ENCODE measurements at places on chromosomes 3 and 15.

DNA sequence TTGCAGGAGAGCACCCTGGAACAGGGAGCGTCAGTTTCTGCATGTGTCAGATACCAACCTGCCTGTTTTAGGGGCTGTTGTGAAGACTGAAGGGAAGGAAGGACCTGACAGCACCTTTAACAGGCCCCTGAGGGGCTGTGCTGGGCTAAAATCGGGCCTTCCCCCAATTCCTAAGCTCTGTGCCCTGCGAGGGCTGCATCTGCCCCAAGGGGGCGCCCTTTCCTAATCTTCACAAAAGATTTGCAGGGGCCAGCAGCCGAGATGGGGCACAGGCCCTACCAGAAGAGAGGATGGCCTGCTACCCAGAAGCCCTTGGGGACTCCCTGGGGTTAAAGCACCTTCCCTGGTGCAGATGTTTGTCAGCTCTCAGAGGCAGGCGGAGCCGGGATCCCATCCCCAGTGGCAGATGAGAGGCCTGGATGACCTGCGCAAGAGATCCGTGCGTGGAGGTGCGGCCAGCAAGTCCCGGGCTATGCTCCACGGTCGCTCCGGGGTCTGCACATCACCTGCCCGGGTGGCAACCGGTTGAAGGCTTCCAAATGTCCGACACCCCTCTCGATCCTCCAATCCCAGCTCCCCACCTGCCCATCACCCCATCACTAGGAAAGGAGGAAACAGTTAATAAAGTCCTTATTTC lies 53.6 kb downstream of the RHCG start:
- no peak for DNase-seq

DNA sequence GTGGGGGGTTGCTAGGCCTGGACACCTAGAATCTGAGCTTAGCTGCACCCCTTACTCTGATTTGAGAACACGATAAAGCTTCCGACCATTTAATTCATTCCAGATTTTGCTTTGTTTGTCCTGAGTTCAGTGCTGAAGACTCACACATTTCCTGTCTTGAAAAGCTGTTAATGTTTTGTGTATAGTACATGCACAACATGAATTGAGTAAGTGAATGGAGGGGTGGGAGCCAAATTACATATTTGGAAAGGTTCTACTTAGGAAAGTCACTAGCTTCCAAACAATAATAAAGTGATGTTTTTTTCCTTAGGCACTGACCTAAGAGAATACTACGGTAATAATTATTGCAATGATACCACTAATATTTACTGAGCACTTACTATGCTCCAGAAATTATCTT lies 955.2 kb upstream of the NR2F2 start:
- DNase-seq, result no peak

- no peak for DNase-seq
Observed at GRCh38 chr3:165404357-165405027, 208.3 kb upstream of the SLITRK3 start.

- DNase-seq, result no peak
Observed at GRCh38 chr15:73258271-73259108, 110.3 kb downstream of the HCN4 start.

GRCh38 chr3:112735926-112736325 lies 95.0 kb upstream of the CCDC80 start:
- no peak for DNase-seq

DNA sequence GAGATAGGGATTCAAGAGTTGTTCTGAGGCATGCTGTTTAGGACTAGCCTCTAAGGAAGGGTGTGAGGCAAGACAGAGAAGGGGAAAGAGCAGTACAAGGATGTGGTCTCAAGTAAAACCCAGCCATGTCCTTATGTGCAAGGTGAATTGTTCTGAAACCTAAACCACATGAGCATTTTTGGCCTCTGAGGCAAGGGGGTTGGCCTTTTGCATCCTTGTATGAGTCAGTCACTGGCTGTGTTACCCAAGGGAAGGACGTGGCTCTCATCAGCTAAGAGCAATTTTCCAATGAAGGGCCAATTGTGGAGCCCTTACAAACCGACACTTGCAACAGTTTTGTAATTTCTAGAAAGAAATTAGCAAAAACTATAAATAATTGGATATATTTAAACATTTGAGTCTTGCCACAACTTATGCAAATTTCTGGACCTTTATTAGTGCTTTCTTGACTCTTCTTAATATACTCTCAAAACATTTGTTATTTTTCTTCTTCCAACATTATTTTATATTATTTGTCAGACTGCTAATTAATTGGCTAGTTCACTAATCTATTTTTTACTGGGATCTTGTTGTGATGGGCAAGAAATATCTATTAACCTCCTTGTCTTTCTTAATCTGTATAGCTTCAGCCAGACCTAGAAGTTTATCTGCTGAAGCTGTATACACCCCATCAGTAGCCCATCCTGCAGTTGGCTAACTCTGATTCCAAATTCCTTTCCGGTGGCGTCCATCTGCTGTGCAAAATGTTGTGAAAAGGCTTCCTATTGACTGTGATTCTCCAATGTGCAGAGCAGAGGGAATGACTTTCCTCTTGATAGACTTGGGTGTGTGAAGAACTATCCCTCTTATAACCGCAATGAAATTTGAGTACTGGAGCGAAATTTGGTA lies 97.7 kb upstream of the P2RY1 start:
- DNase-seq, result no peak

DNA sequence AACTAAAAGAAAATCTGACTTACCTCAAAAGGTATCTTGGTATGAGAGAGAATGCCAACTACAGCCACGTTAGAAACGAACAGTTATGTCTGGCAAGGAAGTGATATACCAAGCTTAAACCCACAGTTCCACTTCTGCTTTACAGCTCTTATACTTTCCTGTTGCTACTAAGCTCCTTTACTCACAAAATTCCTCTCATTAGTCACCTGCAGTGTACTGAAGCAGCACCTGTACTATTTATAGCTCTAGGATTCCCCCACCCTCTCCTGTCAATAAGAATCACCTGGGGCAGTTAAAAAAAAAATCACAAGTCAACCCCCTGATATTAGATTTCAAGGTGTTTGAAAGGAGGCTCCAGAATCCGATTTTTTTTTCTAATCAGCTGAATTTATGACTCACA lies 2.9 kb upstream of the TMEM266 start:
- no peak for DNase-seq

DNA sequence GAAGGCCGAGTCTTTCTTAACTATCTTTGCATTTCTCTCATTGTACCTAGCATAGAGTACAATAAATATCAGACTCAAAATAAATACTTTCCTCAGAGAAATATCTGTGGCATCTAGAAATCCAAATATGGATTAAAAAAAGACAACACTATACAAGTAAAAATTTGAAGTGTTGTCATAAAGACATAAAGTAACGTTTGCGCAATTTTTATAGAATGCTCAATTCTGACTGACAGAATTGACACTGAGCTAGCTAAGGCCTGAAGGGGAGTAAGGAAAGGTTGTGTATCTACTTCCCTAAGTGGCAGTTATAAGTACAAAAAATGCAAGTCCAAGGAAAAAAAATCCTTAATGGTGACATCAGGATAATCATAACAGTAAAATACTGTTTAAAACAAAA lies 1.1 kb downstream of the SEC11A start:
- DNase-seq, result no peak

- DNase-seq, result no peak
Observed at GRCh38 chr15:64597477-64597822, 137.1 kb downstream of the ZNF609 start.

- DNase-seq, result no peak
Observed at GRCh38 chr3:18489939-18490338, 64.8 kb upstream of the SATB1 start.

DNA sequence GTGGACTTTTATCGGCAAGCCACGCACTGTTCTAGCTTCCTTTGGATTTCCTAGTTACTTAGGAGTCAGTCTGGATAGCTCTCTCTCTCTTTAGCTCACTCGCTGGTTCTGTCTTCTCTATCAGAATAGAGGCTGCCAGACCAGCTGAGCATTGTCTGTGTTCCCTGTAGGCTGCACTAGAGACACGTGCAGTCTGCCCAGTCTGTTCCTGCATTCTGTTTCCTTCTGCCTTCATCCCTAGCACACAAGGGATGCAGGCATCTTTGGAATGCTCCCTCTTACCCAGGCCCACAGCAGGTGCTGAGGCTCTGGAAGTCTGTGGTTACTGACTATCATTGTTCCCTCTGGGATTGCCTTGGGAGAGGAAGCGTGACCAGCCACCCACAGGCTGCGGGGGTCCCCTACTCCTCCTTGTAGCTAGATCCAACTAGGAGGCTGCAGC lies 322.8 kb downstream of the ZNF621 start:
- peak; percentile 84 for DNase-seq

GRCh38 chr3:100269410-100270214 lies 8.8 kb downstream of the TBC1D23 start:
- DNase-seq, result no peak

- no peak for DNase-seq
Observed at GRCh38 chr3:191774485-191774884, 313.5 kb downstream of the PYDC2 start.

DNA sequence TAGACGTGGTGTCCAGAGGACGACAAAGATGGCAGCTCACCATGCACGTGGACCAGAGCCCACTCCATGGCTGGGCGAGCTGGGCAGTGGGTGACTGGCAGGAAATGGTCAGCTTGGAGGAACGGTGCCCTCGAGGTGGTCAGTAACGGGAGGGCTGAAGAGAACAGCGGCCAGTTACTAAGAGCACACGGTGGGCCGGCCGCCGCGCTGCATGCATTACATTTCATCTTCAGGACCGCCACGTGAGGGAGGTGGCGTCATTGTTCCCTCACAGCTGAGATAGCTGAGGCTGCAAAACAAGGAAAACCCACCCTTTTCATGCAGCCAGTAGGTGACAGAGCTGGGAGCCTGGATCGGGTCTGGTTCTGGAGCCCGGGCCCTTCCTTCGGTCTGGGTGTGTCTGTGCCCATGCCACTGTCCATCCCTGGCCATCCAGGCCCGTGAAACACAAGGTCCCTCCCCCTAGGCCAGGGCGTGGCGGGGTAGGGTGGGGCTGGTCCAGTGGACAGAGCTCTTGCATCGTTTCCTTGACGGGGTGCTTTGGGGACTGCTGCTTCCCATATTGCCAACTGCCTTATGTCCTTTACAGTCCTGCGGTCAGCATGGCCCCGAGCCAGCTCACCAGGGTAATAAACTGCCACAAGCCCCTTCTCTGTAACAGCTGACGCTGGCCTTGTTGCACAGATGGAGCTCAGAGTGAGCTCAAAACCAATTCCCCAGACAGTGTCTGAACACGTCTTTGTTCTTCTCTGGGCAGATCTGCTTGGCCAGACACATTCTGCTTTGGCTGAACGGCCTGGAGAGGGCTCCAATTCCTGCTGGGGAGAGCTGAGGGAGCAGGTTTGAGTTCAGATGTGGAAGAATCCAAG lies 51.8 kb downstream of the RGMA start:
- no peak for DNase-seq

DNA sequence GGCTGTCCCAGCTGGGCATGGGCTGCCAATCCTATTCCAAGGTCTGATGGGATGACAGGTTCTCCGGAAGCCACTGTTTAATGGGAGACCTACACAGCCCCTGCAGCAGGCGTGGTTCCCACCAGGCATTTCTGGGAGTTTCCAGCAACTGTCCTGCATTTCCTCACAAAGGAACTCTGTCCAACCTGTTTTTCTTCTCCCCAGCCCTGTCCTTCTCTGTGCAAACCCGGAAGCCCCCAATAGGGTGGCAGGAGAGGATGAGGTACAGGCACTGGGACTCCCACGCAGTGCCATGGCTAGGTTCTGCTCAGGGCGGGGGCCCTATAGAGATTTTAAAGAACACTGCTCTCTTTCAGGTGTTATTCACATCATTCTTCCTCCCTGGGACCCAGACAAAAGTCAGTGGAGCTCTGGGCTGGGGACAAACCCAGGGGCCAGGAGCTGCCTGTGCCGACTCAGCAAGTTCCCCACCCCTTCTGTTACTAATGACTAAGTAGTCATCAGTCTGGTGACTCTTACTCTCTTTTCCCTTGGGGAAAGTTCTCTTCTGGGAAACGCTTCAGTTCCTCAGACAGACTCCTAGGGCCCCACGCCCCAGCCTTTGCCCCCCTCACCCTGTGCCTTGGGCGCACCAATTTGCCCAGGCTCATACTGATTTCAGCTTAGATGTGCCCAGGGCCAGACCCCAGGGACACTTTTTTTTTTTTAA lies 97.7 kb downstream of the CD47 start:
- DNase-seq, result no peak

GRCh38 chr3:76438971-76439370 lies 600.9 kb upstream of the ROBO2 start:
- no peak for DNase-seq

GRCh38 chr3:38998086-38998485 lies 53.7 kb downstream of the SCN11A start:
- DNase-seq, result no peak

DNA sequence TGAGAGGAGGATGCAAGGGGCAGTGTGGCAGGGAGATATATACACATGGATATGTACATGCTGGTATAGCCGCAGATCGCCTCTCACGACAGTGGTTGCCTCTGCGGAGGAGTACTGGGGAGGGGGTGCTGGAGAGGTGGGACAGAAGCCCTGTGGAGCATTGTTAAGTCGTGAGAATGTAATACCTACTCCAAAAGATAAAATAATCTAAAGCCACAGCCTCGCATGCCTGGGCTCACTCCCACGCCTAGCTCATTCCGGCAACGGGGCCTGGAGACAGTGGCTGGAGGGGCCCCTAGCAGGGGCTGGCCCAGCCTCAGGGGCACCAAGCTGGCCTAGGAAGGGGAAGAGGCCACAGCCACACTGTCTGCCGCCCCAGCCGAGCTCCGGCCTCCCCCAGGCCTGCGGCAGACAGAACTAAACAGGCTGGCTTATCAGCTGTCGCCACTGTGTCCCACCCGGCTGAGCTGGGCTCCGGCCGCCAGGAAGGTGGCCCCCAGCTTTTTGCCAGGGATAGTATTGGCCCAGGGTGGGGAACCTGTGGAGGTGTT lies 65.1 kb upstream of the LCTL start:
- DNase-seq, result no peak

DNA sequence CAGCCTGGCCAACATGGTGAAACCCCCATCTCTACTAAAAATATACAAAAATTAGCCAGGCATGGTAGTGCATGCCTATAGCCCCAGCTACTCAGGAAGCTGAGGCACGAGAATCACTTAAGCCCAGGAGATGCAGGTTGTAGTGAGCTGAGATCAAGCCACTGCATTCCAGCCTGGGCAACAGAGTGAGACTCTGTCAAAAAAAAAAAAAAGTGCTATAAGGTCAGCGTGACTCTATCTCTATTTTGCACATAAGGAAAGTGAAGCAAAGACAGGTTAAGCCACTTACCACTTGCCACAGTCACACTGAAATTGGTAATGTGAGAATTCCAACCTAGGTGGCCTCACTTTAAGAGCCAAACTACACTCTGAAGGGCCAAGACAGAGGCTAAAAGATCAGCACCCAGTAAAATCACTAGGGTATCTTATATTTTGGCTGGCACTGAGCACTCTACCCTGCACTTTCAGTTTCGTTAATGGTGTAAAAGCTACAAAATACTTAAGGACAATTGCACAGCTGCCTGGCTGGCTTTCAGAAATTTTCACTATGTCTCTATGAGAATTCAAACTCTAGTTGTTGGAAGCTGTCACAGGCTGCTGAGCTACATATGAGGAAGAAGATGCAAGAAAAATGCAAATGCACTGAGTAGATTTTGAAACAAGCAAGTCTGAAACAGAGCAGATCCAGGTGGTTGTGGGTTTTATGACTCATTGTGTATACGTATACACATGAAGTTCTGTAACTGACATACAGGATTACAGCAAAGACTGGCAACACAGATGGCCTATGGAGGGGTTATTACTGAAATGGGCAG lies 32.7 kb downstream of the TRANK1 start:
- DNase-seq, result no peak

All from pulmonary artery endothelial cell (primary cell).